ENCODE measurements at places on chromosomes 4 and X.

DNA sequence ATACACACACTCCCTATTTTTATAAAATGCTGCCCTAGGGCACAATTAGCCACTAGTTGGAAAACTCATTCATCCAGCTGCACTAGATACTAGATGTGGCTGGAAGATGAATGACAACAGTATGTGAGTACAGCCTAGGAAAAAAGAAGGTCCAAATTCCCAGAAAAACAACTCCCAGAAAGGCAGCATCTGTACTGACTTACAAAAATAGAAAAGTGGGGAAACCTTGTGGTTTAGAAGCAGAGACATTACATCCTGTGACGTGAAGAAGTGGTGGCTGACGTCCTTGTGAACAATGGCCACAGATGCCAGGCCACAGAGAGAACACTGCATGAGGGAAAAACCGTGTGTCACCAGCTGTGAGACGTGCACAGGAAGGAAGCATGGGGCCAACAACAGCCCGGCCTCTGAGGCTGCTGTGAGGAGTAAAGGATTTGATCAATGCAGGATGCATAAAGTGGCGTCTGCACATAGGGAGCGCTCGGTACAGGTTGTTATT, 81.2 kb downstream of the SPRY1 start:
- DNase-seq: peak; percentile 49

- no peak for DNase-seq
Observed at GRCh38 chr4:164799410-164799809, 45.5 kb downstream of the SMIM31 start.

DNA sequence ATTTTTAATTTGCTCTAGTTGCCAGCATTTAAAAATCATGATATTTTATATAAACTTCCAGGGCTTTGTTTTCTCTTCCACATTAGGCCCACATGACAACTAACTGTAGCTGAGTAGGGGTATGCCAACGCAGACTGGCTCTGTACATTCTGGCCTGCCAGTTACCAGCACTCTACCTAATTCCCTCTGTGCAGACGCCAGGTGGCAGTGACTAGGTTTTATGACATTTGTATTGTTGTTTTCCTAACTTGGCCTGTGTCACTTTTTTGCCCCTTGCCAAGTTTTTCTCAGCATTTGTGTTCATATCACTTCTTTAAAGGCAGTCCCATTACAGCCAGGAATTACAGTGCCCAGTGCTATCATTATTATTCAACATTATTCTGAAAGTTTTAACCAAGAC, 347.5 kb downstream of the NKX6-1 start:
- DNase-seq: no peak

DNA sequence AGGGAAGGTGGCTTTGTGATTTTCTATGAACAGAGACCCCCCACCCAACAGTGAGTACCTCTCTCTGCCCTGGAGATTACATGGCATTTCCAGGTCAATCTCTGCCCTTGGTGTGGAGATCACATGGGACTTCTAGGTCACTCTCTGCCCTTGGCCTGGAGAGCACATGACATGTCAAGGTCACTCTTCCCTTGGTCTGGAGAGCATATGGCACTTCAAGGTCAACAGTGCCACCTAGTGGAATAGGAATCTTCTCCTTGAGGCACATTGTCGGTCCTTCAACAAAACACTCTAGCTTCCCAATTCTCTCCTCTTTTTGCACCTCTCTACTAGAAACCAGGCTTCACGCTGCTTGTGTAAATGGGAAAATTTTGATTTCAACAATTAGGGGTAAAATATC, 66.2 kb upstream of the TACR3 start:
- DNase-seq: no peak

- DNase-seq: peak; percentile 58
Observed at GRCh38 chrX:123648028-123648810, 84.6 kb downstream of the THOC2 start.

DNA sequence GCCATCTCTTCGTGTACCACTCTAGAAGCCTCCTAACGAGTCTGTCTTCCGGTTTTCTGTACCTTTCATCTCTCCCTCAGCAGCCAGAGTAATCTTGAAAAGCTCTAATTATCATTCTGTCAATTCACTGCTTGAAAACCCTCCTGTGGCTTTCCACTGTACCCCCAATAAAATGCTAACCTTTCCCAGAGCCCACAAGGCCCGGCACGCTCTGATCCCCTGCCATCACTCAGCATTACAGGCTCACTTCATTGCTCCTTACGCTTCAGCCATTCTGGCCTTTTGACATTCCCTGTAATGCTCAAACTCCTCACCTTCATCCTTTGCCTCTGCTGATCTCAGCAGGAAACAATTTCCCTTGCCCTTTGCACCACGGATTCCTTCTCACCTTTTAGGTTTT, 112.9 kb downstream of the ARHGAP10 start:
- DNase-seq: peak; percentile 8

DNA sequence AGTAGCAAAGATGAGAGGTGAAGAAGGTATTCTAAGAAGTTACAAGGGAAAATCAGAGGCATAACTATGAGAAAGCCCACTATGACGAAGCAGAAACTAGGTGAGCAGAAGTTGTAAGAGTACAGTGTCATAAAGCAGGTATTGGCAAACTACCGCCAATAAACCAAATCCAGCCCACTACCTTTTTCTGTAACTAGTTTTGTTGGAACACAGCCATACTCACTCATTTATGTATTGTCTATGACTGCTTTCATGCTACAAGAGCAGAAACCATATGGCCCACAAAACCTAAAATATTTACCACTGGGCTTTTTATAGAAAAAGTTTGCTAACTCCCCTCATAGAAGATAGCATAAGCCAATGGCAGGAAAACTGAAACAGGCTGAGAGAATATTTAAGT, 31.8 kb upstream of the ZCCHC13 start:
- DNase-seq: no peak

DNA sequence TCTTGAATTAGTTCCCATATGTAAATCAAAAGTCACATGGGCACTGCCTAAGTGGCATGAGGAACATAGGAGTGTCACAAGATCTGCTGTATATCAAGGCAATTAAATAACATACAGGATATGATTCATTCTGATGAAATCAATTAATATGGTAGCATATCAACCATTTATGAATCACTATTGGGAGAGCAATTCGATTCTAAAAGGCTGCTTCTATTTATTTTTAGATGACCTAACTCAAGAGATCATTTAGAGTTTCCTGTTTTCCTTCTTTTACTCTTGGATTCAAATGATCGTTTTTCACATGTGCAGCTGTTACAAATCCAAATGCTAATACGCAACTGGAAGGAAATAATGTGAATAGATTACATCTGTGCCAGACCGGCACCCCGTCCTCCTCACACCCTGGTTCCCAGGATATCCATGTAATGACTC, 81.9 kb downstream of the HCCS start:
- DNase-seq: no peak

GRCh38 chr4:15444879-15445547, 17.2 kb downstream of the C1QTNF7 start:
- DNase-seq: no peak

DNA sequence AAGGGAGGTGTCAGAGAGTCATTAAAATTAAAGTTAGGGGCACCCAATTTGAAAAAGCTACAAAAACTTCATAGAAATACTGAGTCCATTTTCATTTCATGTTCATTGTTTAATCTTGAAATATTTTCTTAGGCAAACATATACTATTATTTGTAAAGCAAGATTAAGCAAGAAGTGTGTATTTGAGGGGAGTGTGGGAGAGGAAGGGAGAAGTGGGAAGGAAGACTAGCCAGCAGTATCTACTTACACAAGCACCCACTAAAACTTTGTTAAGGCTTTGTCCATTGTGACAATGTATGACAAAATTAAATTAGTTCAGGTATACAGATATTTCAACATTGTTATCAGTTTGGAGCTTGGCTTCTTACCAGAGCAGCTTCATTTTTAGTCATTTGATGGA, 222.9 kb downstream of the ARHGAP24 start:
- no peak for DNase-seq

DNA sequence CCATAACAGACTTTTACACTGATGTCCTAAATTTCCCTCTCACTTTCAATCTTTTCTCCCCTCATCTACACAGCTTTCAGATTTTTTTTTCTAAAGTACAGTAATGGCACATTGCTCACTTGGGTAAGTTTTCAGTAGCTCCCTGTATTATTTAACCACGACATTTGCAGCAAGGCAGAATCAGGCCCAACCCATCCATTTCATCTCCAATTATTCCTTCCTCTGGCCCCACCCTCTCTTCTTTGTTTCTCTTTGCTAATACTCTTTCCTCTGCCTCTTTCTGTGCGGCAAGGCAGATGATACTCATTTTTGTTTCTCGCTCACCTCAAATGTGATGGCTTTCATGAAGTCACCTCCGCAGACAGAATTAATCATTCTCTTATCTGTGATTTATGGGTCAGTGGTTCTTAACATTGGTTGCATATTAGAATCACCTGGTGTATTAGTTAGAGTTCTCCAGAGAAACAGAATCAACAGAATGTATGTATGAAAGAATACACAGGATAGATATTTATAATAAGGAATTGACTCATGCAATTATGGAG, 43.4 kb upstream of the GATB start:
- DNase-seq: no peak

DNA sequence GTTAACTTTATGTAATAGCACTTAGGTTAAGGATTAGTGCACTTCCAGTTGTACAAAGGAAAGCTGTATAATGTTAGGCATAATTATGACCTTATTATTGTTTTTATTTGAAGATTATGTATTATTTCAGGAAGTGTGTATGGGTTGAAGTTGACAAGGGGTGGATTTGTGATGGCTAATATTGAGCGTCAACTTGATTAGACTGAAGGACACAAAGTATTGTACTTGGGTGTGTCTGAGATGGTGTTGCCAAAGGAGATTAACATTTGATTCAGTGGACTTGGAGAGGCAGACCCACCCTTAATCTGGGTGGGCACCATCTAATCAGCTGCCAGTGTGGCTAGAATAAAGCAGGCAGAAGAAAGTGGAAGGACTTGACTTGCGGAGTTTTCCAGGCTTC, 127.3 kb downstream of the PPARGC1A start:
- no peak for DNase-seq

- DNase-seq: no peak
Observed at GRCh38 chr4:181119186-181119585, 1124.0 kb upstream of the TENM3 start.

- no peak for DNase-seq
Observed at GRCh38 chrX:574251-574650, 56.3 kb upstream of the SHOX start.

- DNase-seq: no peak
Observed at GRCh38 chr4:114077610-114078009, 98.2 kb upstream of the ARSJ start.

DNA sequence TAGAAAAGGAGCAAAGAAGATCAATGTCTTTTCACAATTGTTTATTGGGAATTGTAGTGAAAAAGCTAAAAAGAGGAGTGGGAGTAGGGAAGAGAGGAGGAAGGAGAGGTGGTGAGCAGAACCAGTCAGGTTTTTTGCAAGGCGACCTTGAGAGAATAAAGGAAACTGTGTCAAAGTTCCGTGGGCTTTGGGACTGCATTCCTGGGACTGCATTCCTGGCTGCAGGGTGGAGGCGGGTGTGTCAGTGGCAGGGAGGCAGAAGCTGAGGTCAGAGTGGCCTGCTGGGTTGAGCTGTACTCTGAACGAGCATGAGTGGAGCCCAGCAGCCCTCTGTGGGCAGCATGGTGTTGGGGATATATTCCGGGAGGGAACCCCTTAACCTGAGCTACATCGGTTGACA, 66.8 kb upstream of the UCP1 start:
- DNase-seq: no peak

DNA sequence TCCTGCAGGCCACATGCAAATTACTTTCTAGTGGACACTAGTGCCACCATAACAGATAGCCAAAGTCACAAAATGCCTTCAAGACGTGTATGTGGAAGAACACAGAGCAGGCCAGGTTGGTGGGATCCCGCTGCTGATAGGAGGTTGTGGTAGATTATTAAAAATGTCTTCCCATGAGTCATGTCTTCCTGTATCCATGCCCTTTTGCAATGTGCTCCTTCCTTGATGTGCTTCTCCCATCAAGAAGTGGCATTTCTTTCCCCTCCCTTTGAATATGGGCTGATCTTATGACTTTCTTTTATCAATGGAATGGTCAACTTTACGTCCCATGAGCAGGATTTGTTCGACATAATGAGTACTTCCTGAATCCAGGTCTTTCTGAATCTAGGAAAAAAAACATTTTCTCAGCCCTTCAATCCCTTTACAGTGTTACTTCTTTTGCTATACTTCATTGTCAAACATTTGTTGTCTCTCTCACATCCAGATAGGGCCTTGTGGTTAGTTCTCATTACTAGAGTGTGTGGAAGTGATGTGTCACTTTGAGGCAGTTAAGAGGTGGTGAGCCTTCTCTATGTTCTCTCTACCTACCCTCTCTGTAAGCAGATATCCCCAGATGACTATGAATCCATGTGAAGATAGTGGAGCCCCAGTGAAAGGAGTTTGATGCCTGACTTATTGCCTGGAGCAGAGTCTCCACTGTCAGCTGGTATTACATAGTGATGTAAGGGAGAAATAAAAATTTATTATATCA, 519.2 kb upstream of the DIPK2B start:
- no peak for DNase-seq

DNA sequence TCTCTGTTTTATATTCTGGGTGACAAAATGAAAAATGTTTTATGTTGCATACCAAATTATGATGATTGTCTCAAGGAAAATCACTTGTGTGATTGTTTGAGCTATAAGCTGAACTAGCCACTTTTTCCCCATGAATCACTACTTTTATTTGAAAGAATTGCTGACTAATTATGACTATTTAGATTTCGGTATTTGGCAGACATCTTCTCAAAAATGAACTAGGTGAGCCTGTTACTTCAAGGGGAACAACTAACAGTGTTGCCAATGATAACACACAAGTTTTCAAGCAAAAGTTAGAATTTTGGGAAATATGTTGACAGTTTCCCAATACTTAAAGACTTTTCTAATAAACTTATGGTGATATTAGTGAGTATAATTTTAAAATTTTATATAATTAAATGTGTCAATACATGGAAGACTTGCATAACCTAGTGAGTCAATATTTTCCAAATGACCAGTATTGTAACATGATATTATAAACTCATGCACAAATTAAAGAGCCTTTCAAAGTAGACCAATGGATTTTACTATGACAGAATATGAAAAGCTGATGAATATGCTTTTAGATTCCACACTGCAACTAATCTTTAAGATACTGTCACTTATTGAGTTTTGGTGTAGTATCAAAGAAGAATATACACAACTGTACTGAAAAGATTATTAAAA, 187.7 kb upstream of the GATB start:
- no peak for DNase-seq

- DNase-seq: no peak
Observed at GRCh38 chr4:176631611-176632010, 161.1 kb downstream of the VEGFC start.
